Effector memory CD4-positive, alpha-beta T cell (primary cell): ENCODE measurements at places on chromosomes 7 and 10.

DNA sequence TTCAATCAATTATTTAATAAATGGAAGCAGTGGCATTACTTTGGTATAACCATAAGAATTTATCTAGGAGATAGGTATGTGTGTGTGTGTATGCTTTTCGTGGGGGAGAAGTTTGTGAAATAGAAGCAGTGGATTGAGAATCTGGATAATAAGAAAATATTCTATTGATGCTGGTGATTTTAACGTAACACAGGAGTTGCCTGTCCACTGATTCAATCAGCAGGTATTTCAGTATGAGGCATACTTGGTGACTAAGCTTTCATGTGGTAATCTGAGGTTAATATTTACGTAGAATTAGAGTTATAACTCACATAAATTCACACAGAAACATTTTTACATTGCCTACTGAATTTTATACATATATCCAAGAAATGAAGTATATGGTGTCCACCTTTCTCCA lies 568.0 kb downstream of the ZWINT start:
- no peak for DNase-seq

- peak; percentile 57 for DNase-seq
Measured at GRCh38 chr10:3783316-3783681, 1.7 kb downstream of the KLF6 start.

DNA sequence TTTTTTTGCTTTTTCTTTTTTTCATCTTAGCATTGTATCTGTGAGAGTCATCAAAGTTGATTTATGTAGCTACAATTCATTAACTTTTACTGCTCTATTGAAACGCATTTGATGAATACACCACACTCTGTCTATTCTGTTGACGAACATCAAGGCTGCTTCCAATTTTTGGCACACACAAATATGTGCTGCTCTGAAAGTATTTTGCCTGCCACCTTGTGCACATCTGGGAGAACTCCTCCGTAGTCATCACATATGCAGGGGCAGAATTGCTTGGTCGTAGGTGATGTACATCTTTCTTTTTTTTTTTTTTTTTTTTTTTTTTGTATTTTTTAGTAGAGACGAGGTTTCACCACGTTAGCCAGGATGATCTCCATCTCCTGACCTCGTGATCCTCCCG lies 796.8 kb downstream of the KCNMA1 start:
- no peak for DNase-seq

GRCh38 chr7:2452074-2452507 lies 24.1 kb downstream of the GRIFIN start:
- DNase-seq: no peak

GRCh38 chr7:38217672-38218071 lies 39.6 kb downstream of the STARD3NL start:
- no peak for DNase-seq

- DNase-seq: no peak
Measured at GRCh38 chr10:77201135-77202106, 436.2 kb downstream of the KCNMA1 start.

- DNase-seq: no peak
Measured at GRCh38 chr10:77087366-77087765, 550.2 kb downstream of the KCNMA1 start.

- no peak for DNase-seq
Measured at GRCh38 chr7:84677117-84677732, 482.6 kb upstream of the SEMA3A start.

DNA sequence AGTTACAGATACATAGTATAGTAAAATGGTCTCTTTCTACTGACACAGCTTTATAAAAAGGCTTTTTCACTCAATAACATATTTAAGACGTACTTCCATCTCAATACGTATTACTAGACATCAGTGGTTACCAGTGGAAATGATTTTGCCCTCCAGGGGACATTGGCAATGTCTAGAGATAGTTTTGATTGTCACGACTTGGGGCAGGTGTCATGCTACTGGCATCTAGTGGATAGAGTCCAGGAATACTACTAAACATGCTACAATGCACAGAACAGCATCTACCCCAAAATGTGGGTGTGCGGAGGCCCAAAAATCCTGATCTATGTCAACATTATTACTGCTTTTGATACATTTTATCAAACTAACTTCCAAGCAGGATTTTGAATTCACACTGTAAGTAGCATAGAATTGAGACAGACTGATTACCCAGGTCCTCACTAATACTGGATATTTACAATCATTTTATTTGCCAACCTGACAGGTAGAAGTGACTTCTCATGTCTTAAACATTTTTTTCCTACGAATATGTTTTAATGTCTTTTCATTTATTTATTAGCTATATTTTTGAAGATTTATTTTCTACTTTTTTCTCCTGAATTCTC lies 53.8 kb downstream of the HGF start:
- no peak for DNase-seq
